ENCODE measurements at places on chromosomes 16 and 17. TPM values are rescaled to one million over a fixed set of nuclear protein-coding genes. Genes with fewer than 3 reads are reported as not detected.

The CRHR1 gene
- not detected for total RNA-seq

The TP53TG3B gene
- not detected for total RNA-seq

- DNase-seq = no peak
These were observed 36.9 kb downstream of the SLC47A1 start for GRCh38 chr17:19570544-19571062.

DNA sequence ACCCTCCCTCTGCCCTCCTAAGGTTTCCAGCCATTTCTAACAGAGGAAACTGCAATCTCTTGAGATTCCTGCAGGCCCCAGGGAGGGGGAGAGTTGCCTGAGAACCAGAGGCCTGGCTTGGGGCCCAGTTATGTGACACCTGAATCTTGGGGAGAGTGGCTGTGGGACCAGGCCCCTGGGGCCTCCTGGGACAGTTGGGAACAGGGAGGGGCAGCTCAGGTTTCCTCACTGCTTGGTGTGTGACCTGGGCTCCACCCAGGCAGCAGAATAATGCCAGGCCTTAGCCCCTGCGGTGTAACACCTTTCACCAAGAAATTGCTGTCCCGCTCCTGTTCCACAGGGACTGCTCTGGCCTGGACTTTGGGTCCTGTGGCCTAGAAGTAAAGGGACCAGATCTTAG lies 44.3 kb upstream of the CRHR1 start:
- no peak for DNase-seq

The DRC7 gene
- total RNA-seq = not detected

- no peak for DNase-seq
These were observed 17.7 kb downstream of the PIMREG start for GRCh38 chr17:6461792-6462524.

DNA sequence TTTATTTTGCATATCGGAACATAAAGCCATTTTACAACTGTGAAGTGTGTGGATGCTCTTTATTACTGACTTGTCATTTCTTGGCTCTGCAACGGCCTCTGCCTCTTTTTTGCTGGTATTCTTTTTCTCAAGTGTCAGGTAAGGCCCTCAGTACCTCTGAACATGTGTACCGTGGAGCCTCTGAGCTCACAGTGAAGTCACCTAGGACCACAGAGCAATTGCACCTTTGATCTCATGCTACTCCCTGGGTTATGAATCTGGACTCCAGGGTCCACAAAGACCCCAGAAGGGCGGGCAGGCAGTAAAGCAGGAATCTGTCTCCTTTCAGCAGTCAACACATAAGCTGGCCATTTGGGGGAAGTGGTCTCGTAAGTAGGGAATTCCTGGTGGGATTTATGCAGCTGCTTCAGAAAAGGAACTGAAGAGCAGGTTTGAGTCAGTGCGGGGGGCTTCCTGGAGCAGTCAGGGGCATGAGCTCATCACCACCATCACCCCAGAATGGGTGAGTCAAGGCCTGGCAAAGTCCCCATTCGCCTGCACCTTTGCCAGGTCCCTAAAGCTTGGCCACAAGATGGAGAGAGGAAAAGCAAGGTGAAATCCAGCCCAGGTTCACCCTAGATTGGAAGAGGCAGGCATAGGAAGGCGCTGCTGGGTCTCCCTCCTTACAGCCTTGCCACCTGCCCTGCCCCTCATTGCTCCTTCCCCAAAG lies 33.0 kb downstream of the TBX4 start:
- DNase-seq = no peak

GRCh38 chr17:77307479-77308198 lies 166.9 kb downstream of the SEC14L1 start:
- no peak for DNase-seq

The CSH2 gene
- not detected for total RNA-seq
